AG09319 (cell line): ENCODE measurements at places on chromosomes 2 and 18.
A peak's percentile ranks its signal among the peaks of the same experiment; 100 is the strongest.

DNA sequence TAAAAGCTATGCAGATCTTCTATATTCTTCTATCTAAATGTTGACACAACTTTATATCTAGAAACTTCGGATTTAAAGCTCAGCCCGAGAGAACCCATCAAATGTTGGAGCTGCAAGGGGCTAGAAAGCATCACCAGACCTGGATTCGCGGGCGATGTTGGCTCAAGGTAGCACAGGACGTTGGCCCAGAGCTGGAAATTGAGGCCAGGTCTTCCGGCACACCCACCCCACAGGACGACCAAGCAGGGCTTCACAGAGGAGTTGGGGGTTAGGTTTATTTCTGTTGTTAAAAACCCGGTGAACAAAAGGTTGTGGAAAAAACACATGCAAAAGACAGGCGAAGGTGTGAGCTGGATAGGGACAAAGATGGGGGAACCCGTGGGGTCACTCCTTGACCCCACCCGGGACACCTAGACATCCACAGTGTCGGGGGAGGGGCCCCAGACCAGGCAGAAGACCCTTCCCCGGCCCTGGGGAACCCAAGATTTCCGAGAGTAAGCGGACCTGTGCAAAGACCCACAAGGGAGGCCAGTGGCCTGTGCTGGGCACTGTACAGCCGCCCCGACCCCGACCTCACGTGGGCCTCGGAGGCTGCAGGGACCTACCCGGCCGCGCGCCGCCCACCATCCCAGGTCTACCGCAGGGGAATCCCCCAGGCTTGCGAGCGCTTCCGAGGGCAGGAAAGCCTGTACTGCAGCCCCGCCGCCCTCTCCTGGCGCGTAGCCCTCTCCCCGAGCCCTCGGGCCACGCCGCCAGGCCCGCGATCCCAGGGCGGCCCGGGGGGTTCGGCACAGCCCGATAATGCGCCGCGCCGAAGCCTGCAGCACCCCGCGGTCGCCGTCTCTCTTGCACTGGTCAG lies 1.8 kb upstream of the AGBL5 start:
- DNase-seq, result no peak

- DNase-seq, result no peak
These were observed 179.5 kb downstream of the EIPR1 start for GRCh38 chr2:3198119-3198518.

- no peak for DNase-seq
These were observed 217.1 kb upstream of the SLC35G4 start for GRCh38 chr18:11392292-11392691.

- no peak for DNase-seq
These were observed 585 bp upstream of the ANAPC1 start for GRCh38 chr2:111884592-111884964.

GRCh38 chr2:242011167-242011513 lies 141.6 kb downstream of the RTP5 start:
- DNase-seq, result no peak

DNA sequence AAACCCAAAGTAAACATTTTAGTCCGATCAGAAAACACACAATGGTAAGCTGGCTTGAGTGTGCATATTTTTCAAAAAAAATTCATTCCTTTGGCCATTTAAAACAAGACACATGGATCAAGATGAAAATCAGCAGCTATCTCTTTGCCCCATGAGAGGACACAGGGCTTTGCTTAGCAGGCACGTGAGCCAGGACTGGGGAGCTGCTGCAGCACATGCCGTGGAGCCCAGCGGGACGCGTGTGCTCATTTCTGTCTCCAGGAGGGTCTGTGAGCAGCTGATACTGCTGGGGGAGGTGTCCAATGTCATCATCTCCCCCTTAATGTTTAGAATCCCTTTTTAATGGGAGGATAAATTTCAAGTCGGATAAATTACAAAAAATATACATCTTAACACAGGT lies 49.8 kb upstream of the CNGA3 start:
- no peak for DNase-seq

GRCh38 chr2:171547720-171548119 lies 25.4 kb downstream of the CYBRD1 start:
- no peak for DNase-seq

DNA sequence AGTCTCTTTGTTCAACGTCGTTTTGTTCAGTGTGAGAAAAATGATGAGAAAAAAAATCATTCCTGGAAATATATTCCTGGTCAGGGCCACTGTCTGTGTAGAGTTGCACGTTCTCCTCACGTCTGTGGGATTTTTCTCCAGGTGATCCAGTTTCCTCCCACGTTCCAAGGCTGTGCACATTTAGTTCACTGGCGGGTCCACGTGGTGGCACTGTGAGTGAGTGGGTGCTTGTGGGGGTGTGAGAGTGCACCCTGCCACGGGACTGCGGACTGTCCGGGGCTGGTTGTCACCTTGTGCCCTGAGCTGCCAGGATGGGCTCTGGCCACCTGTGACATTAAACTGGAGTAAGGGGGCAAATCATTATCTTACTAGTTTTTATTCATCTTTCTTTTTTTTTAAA lies 30.3 kb upstream of the ACYP2 start:
- no peak for DNase-seq

DNA sequence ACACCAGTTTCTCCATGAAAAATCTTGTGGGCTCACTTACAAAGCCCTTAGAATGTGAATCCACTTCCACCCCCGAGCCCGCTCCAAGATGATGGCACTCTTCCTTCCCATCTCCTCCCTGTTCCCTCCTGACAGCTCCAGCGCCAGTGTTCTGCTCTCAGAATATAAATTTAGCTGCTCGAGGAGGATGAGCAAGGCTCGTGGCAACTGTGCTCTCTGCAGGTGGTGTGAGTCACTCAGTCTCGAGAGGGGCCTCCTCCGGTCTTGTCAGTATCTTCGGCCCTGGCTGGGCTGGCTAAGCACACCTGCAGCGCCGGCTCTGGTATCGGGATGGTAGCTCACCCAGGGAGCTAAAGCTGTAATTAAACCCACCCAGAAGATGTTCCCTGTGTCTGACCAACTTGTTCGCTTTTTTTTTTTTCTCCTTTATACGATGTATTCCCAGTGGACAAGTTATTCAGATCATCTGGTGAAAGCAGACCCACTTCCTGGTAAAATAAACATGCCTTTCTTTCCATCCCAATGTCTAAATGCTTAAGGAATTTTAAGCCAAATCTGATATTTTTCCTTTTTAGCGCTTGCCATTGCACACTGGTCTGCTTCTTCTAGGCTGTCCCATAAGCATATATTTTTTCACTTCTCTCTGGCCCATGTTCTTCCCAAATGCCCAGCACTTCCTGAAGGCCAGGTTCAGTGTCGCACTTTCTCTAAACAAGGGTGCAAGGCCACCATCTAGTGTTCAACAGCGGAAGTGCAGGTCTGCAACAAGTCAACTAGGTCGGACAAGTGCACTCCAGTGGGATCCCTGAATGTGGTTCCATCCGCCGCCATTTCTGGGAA lies 31.4 kb upstream of the YPEL5 start:
- DNase-seq, result peak; percentile 61

DNA sequence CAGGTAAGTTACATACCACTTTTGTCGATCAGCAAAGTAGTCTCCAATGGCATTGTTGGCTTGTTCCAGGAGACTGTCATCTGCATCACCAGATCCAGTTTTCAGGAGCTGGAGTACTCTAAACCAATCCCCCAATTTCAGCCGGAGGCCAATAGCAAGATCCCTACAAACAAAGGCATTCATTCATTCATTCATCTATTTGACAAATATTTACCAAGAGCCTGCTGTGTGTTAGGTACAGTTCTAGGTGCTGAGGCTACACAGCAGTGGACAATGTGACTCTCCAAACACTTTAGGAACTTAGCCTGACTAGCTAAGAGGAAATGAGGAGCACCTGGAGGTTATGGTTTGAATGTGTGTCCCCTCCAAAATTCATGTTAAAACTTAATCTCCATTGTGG lies 34.4 kb upstream of the TTC32 start:
- DNase-seq, result no peak

DNA sequence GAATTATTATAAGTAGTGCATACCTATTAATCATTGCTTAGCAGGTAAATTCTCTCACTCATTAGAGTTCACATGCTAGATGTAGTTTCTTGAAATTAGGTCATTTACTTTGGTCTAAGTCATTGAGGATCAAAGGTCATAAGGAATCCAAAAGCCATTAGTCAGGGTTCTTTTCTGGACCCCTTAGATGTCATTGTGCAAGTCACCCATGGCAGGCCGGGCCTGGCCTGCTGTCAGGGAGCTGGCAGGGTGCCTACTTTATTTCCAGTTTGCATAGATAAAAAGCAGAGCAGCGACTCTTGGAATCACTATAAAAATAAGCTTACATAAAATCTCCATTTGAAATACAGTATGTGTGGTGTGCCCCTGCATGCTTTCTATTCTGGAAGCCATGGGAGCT lies 91.3 kb downstream of the MEIS1 start:
- no peak for DNase-seq

GRCh38 chr2:1541819-1542475 lies 128.7 kb downstream of the TPO start:
- no peak for DNase-seq
